A172 (cell line): ENCODE measurements at places on chromosomes 2 and 18.

- no peak for DNase-seq
Measured at GRCh38 chr18:76054156-76054555, 440.9 kb downstream of the ZNF516 start.

GRCh38 chr2:48279344-48280090 lies 250.4 kb upstream of the STON1 start:
- no peak for DNase-seq

DNA sequence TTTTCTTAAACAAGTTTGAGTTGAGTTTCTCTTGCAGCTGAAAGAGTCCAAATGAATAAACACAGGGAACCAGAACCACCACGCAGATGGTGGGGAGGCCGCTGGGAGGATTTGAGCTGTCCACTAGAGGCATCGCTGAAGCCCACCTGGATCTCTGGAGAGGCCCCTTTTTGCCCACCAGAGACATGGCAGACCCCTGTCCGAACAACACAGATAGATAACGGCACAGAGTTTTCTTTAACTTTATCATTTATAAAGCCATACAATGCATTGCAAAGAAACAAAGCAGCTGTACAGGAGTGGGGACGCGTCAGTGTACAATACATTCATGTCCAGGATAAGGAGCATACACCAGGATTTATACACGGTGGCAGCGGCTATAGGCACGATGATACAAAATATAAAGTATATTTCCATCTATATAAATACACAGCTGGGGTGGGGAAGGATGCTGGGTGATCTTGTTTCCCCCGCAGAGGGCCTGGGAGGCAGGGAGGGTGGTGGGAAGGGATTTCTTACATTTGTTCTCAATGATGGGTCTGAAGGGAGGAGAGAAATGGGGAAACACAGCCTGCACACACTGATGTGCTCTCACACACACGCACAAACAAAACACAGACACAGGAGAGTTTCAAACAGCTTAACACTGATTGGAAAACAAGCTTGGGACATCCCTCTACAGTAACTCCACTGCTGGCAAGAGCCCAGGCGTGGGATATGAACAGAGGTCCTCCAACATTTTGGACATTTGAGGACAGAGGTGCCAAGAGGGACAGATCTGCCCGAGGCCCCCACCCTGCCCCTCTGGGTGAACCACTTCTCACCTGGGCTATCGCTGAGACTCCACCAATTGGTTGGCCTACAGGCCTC lies 203.0 kb downstream of the TNS1 start:
- no peak for DNase-seq

DNA sequence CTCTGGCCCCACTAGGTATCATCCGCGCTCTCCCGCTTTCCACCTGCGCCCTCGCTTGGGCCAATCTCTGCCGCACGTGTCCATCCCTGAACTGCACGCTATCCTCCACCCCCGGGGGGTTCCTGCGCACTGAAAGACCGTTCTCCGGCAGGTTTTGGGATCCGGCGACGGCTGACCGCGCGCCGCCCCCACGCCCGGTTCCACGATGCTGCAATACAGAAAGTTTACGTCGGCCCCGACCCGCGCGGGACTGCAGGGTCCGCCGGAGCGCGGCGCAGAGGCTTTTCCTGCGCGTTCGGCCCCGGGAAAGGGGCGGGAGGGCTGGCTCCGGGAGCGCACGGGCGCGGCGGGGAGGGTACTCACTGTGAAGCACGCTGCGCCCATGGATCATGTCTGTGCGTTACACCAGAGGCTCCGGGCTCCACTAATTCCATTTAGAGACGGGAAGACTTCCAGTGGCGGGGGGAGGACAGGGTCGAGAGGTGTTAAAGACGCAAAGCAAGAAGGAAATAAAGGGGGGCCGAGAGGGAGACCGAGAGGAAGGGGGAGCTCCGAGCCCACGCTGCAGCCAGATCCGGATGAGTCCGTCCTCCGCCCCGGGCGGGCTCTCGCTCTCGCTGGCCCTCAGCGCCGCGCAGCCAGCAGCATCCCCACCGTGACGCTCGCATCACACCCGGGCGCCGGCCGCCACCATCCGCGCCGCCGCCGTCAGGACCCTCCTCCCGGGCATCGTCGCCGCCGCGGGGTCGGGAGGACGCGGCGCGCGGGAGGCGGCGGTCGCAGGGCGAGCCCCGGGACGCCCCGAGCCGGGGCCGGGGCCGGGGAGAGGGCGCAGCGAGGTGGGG lies 664 bp downstream of the NETO1 start:
- no peak for DNase-seq

DNA sequence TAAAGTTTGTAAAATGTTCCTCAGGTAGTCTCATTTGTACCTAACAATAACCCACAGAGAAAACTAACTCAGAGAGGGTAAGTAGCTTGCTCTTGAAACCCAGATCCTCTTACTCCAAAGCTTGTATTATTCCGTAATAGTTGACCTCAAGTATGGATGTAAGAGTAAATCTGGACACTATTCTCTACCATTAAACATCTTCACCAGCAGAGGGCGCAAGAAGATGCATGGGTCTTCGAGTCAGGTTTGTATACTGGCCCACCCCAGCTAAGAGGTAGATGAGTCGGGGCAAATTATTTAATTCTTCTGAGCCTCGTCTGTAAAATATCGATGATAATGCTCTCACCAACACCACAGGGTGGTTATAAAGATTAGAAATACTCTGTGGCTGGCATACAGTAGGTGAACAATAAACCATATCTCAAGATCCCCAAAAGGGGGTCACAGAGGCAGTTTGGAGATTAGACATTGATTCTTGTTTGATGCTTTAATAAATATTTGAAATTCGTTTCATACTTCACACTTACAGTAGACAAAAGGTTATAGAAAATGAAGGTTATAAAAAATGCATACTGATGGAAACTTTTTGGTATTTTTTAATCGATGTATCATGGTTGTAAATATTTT lies 3.5 kb upstream of the CABLES1 start:
- DNase-seq, result peak; percentile 78
